ENCODE measurements at places on chromosomes 5 and 9. TPM values are rescaled to one million over a fixed set of nuclear protein-coding genes. Genes with fewer than 3 reads are reported as not detected.

DNA sequence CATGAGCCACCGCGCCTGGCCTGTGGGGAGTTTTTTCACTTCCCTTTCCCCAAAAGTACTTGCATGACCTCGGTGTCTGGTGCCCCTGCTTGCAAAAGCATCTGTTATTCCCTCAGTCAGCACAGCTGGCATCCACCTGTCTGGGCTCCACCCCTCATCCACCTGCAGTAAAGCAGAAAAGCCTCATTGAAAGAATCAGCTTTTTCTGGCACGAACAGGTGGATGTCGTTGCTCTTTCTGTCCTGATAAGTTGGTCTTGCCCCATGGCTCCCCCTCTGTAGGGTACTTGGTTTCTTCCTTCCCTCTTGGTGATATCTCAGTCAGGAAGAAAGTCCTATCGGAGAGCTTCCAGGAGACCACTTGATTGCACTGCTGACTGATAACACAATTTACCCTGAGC lies 37.4 kb downstream of the WWC1 start:
- peak overlapping the region; percentile 44 for H3K4me3 ChIP-seq
- H3K36me3 ChIP-seq: no peaks in the 10 kb centered on the region
- peaks cover 74% of the 10 kb centered on the region for H3K4me1 ChIP-seq
- H3K27me3 ChIP-seq: no peaks in the 10 kb centered on the region
- DNase-seq: peak; percentile 30

Gene CDX1
- not detected for total RNA-seq

Gene C9orf50
- total RNA-seq: not detected

Gene OR1Q1
- total RNA-seq: not detected

GRCh38 chr9:137514691-137515337 lies 35.4 kb downstream of the PNPLA7 start:
- DNase-seq: no peak
- H3K27ac ChIP-seq: no peak overlapping the region
- H3K4me1 ChIP-seq: no peaks in the 10 kb centered on the region
- no peak overlapping the region for H3K4me3 ChIP-seq
- H3K36me3 ChIP-seq: no peaks in the 10 kb centered on the region
- no peaks in the 10 kb centered on the region for H3K27me3 ChIP-seq

DNA sequence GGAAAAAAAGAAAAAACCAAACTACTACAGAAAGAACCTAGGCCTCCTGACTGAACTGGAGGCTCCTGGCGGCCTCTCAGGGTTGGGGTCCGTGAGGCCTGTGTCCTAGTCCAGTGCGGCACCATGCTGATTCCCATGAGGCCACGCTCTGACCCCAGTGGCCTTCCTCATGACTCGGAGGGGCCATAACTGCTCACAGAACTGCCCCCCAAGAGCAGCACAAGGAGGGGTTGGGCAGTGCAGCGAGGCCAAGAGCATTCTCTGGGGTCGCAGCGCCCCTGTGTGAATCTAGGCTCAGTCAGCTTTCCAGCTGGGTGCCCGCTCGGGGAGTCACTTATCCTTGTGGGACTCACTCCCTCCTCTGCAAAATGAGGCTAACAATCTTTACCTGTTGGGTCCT lies 79.3 kb upstream of the FBXW11 start:
- H3K27me3 ChIP-seq: no peaks in the 10 kb centered on the region
- H3K4me3 ChIP-seq: no peak overlapping the region
- no peaks in the 10 kb centered on the region for H3K36me3 ChIP-seq
- H3K4me1 ChIP-seq: no peaks in the 10 kb centered on the region

DNA sequence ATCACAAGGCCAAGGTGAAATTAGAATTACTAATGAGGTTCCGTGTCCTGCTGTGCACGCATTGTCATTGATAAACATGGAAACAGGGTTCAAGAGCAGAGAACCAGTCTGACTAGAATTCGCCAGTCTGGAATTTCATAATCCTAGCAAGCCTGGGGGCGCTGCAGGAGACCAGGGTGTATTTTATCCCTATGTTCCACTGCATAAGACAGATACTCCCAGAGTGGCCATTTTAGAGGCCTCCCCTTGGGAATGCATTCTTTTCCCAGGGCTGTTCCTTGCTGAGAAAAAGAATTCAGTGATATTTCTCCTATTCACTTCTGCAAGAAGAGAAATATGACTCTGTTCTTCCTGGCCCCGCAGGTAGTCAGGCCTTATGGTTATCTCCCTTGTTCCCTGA lies 1387.7 kb downstream of the MAT2B start:
- H3K4me1 ChIP-seq: no peaks in the 10 kb centered on the region
- H3K27me3 ChIP-seq: no peaks in the 10 kb centered on the region
- no peak overlapping the region for H3K27ac ChIP-seq
